ENCODE measurements at places on chromosomes 12 and 14.

DNA sequence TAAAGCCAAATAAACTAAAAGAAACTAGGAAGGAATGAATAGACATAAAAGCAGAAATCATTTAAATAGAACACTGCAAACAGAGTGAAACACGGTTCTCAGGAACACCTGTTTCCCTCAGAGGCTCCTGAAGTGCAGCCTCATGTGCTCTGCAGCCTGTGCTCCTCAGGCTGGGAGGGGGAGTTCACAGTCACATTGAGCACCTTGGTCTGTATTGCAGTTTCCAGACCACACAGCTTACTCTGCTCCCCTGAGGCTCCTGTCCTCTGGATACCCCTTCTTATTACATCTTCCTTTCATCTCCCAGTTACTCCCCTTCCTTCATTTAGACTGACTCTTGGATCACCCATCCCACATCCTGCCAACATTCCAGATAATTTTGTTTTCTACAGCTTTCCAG lies 49.7 kb upstream of the DCD start:
- no peak for DNase-seq

DNA sequence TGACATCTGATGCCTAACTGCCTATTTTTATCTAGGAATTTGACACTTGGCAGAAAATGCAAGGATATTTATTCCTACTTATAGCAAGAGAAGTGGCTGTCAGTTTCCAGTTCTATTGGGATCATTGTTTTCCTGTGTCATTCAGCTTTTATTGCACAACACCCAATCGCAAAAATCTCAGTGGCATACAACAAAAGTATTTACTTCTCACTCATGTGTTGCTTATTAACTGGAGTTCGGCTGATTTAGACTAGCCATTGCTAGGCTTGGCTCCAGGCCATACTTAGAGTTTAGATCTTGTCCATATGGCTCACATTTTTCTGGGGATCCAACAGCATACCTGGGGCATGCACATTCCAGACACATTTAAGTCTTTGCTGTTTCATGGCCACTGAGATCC lies 218.6 kb upstream of the SYT1 start:
- no peak for DNase-seq

DNA sequence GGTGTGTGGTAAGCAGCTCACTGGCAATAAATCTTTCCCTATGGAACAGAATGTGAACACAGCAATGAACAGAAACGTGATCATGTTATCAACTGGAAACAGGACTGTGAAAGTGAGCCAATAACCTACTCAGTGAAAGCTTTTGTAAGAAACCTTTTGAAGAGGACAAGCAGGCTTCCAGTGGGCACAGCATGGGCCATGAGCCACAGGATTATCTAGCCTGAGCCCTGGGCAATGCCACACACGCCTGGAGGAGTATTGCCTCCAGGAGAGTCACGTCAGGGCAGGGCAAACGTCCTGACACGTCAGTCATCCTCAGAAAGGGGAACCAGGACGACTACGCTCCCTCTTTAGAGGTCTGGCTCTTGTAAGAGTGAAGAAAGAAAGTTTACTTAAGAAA lies 32.3 kb downstream of the NRDE2 start:
- DNase-seq: no peak

- no peak for DNase-seq
These were observed 9.7 kb downstream of the SPTSSA start for GRCh38 chr14:34452258-34452822.

GRCh38 chr12:104510873-104511440 lies 54.2 kb downstream of the CHST11 start:
- no peak for DNase-seq

DNA sequence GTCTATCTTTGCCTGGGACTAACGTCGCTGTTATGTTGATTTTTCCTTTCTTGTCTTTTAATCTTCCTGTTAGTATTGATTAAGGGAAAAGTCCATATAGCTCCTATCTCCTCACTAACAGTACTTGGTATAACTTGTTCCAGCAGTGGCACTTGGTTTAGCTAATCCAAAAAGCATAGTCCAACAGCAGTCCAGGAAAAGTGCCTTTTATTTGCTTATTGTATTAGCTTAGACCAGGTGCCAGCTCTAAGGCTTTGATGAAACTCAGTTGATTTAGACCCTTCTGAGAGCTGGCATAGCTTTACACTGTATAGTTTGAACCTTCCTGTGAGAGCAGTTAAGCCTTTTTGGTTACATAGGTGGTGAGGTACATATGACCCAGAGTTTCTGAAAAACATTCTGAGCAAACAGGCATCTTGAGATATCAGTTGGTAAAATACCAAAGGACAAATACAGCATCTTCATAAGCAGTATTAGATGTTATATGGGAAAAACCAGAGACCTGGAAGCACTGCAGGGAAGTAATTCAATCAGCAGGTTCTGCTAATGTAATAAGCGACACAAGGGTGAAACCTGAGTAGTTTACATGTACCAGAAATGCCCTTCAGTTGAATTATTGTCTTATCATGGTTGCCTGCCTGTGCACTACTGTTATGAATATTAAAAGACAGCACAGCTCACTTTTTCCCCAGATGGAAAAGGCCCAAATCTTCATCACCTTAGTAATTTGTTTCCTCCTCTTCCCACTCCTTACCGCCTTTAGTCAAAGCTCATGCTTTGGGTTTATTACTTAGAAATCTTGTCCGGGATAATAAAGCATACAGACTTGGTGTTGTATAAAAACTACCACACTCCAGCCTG lies 13.0 kb downstream of the PELI2 start:
- no peak for DNase-seq

DNA sequence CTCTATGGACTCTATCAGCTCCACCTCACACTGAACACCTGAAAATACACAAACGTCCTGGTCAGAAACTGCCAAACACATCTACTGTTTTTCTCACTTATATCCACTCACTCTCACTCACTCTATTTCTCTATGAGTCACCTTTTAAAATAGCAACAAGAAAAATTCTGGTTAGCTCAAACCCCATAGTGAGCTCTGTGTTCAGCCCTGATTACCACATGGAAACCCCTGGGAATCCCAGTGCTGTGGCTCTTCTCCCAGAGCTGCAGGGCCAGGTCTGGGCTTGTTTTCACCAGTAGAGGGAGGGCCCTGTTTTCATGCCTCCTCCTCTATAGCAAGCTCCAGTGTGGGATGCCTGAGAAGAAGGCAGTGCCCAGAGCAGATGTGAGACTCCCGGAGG lies 1126.1 kb downstream of the TMEM121 start:
- no peak for DNase-seq

GRCh38 chr14:65164068-65164824 lies 61.9 kb upstream of the MAX start:
- peak; percentile 29 for DNase-seq

GRCh38 chr12:100248886-100249285 lies 18.0 kb downstream of the DEPDC4 start:
- DNase-seq: no peak

GRCh38 chr12:47995981-47996401 lies 8.3 kb downstream of the COL2A1 start:
- no peak for DNase-seq

DNA sequence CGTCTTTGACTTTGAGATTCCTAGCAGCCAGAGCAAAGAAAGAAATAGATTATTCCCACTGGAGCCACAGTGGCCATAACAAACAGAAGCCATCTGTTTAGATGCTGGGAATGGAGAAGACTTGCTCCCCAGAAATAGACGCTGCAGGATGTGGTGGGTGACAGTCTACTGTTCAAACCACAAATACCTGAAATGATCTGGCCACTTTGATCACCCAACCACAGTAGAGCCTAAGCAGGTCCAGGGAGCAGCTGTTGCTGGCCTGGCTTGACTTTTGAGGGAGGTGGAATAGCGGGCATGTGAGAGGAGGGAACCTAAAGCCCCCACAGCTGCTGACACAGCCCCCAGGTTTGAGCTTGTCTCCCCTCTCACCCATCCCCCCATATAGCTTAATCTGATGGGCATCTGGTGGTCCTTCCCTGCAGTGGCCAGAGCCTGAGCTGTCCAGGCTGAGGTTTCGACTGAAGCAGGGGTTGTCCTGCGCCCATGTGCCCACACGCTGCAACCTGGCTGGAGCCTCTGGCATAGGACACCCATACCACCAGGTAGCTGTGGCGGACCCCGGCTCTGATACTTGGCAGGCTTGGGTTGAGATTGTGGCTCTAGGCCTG lies 38.7 kb downstream of the SH2B3 start:
- no peak for DNase-seq

DNA sequence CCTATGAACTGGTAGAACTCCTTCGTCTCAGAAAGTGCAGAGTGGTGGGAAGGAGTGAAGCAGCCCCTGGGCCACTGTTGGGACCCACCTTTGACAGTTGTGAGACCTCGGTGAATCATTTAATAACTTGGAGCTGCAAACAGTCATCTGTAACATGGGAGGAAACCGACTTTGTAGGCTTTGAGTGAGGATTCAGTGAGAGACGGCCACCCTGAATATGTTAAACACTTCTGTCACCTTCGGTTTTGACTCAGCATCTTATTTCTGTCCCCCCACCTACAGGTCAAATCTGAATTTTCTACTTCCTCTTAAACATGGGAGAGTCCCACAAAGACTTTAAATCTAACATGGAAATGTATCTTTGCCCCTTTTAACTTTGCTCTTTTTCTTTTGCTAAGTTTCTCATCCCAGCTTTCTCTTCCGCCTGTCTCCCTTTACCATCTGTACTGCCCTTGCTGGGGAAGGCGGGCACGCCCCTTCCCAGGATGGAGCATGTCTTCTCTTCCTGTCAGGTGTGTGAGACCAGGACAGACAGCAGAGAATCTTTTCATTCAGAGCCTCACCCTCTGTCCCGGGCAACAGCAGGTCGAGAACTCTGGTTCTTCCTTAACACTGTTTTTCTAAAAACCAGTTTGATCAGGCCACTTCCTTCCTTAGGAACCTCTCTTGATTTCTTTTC lies 37.1 kb downstream of the ZC3H14 start:
- no peak for DNase-seq

GRCh38 chr12:118055144-118055557 lies 5.8 kb downstream of the WSB2 start:
- peak; percentile 64 for DNase-seq

DNA sequence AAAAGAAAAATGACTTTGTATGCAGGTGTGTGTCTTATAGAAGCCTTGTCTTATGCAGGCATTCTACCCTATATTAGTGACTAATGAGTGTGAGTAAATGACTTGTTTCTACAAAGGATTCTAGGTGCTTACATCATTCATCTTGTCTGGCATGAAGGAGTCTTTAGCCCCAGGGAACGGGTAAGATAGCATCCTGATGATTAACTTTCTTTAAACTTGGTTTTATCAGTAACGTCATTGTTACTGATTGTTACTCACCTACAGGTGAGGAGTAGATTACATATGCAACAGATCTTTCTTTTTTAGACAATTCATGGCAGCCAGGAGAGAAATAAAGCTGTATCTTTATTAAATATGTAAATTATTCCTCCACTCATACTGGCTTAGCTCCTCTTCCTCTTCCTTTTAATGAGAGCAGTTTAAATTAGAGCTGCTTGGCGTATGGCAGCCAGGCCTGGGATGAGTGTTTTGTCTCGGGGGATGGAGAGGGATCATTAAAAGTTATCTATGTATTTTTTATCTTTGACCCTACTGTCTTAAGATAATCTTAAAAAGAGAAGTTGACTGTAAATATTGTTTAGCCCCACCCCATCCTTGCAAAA lies 57.2 kb upstream of the ATP2A2 start:
- no peak for DNase-seq

DNA sequence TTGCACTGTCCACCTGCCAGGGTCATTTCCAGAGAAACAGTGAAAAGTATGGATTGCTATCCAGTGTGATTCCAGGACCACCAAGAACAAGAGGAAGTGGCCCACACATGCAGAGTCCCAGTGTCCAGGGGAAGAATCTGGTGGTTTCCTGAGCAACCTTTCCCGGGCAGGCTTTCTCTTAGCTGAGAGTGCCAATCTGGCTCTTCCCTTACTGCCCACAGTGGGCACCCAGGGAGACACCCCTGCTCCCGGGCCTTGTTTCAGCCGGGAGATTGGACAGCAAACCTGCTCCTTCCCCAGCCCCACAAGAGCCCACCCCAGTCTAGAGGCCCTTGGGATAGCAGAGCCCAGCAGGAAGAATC lies 62.1 kb downstream of the VWF start:
- DNase-seq: no peak

DNA sequence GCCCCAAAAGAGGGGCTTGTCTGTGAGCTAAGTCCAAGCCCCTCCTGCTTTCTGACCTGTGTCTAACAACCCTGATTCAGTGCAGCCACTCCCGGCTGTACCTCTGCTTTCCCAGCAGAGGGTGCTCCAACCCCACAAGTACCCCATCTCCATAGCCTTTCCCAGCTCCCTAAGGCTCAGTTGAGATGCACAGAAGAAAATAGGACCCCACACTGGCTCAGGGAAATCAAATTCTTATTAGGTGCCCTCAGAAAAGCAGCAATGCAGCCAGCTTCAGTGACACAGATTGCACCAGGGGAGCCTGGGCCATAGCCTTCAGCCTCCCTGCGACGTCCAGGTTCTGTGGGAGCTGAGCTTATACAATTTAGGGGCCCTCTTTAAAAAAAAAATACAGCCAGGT lies 49.9 kb downstream of the LRRC74A start:
- DNase-seq: peak; percentile 36

- DNase-seq: no peak
These were observed 68.9 kb downstream of the ALG10B start for GRCh38 chr12:38385486-38385885.

DNA sequence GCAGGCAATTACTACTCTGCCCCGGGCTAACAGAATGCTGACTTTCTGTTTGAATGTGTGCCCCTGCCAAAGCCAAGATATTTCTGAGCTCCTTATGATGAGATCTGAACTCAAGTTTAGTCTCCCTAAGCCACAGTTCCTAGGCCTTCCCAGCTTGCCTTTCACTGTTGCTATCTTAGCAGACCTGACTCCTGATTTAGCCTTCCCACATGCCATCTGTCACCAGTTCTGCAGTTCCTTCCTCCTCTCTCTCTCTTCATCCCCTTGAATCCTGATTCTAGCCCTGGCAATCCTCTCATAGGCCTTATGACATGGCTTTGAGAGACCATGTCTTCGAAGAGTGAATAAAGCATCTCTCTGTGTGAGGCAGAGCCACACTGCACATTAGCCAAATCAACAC lies 12.5 kb upstream of the SAMD4A start:
- DNase-seq: no peak

DNA sequence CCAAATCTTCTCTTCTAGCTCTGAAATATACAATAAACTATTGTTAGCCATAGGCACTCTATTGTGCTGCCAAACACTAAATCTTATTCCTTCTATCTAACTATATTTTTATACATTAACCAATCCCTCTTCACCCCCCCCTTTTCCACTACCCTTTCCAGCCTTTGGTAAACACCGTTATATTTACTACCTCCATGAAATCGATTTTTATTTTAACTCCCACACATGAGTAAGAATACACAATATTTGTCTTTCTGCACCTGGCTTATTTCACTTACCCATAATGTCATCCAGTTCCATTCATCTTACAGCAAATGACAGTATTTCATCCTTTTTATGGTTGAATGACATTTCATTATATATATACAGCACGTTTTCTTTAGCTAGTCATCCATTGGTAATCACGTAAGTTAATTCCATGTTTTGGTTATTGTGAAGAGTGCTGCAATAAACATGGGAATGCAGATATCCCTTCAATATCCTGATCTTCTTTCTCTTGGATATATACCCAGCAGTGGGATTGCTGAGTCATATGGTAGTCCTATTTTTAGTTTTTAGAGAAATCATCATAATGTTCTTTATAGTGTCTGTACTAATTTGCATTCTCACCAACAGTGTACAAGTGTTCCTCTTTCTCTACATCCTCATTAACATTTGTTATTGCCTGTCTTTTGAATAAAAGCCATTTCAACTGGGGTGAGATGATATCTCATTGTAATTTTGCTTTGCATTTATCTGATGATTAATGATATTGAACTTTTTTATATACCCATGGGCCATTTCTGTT lies 34.2 kb upstream of the PLBD1 start:
- no peak for DNase-seq
